ENCODE measurements at places on chromosomes 11 and 22.

DNA sequence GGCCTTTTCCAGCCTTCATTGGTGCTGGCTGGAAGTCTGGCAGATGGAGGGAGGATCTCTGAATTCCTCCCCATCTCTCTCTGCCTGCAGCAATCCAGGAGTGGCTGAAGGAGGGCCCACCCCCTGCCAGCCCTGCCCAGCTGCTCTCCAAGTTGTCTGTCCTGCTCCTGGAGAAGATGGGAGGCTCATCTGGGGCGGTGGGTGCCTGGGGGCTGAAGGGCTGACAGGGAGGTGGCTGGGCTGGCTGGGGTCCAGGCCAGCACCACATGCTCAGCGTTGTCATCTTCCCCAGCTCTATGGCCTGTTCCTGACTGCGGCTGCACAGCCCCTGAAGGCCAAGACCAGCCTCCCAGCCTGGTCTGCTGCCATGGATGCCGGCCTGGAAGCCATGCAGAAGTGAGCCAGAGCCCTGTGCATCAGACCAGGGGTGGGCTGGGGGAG, 12.2 kb downstream of the TKFC start:
- DNase-seq = no peak

GRCh38 chr11:19344661-19345518, 104.1 kb upstream of the E2F8 start:
- peak; percentile 73 for DNase-seq

DNA sequence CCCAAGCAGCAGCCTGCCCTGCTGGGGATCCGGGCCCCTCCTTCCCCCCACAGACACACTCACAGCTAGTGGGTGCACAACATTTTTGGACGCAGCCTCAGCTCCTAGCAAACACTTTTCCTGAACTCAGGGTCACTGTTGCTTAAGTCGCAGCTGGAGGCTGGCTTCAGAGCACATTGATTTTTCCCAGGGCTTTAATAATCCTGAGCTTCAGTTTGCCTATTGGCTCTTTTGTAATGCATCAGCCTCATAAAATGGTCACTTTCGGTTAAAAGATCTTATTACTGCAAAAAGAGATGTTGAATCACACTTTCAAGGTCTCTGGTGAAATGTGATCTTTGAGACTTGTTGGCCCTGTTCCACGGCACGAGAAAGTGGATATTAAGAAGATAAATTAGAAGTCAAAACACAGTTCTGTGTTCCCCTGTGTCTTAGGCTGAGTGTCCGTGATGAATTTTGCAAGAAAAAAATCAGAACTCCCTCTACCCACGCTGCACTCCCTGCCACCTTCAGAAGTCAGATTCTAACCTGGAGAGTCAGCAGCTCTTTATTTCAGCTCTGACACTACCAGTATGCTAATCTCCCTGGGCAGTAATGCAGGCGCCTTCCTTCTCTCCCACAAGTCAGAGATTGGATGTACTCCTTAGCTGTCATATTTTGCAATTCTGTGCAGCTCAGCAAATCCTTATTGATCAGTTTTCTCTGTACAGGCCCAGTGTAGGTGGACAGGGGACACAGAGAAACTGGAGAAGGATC, 158.2 kb upstream of the E2F8 start:
- peak; percentile 36 for DNase-seq

- no peak for DNase-seq
Observed at GRCh38 chr11:69035150-69035945, 13.4 kb upstream of the TPCN2 start.

Measured in left cardiac atrium (tissue), 4 donors.